NCI-H510A treated with DMSO at 0.1 percent for 48 hours (cell line): ENCODE measurements at places on chromosomes 7 and 10.

- no peak for DNase-seq
Measured at GRCh38 chr7:127890726-127891125, 140.5 kb downstream of the LRRC4 start.

GRCh38 chr7:130994378-130995115 is 260.5 kb upstream of the KLF14 start:
- no peak for DNase-seq

GRCh38 chr10:44947371-44948152 is 12.0 kb upstream of the RASSF4 start:
- DNase-seq: no peak

DNA sequence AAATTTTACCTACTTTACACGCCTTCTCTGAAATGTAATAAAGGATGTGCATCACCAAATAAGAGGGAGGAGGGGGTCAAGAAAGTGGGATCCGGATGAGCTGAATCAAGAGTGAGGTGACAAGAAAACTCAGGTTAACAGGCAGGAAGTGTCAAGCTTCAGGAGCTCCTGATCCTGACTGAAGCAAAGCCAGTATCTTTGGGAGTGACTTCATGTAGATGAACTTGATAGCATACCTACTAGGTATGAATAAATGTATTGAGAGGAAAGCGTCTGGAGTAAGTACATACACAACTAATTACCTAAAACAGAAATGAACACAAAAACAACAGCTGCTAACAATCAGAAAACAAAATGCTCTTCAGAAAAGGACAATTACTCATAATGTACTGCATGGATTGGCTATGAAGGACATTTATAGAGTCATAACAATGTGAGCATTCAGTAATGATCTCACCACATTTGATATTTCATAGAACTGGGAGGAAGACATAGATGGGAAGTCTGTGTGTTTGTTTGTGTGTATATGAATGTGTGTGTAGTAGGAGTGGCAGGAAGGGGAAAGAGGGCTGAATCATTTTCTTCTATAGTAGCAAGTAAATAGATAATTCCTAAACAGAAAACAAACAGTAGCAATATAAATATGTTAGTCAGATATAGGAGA is 29.4 kb downstream of the PRKG1 start:
- no peak for DNase-seq

DNA sequence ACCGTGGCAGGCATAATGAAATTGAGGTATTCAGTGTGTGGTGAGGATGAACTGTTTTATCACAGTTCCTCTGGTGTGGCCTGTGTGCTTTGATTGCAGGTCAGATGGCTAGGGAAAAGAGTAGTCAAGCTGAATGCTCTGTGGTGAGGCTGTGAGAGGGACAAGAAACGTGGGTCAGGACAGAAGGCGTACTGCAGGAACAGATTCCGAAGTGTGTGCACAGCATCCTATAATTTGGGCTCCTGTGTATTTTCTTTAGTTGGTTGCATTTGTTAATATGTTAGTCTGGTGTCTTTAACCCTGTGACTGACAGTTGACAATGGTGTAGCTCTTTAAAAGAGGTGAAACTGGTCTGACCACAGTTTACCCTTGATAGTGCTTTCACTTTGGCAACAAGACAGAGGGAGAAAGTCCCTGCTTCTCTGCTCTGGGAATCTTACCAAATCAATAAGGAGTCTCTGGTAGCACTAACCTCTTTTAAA is 76.5 kb downstream of the AUTS2 start:
- peak; percentile 62 for DNase-seq

GRCh38 chr7:9498303-9498702 is 1064.9 kb downstream of the NXPH1 start:
- DNase-seq: no peak

GRCh38 chr7:36370046-36370445 is 19.6 kb upstream of the ANLN start:
- no peak for DNase-seq

- DNase-seq: no peak
Measured at GRCh38 chr10:113047151-113047550, 97.1 kb downstream of the TCF7L2 start.

- DNase-seq: no peak
Measured at GRCh38 chr7:34807548-34808340, 149.7 kb downstream of the NPSR1 start.

- DNase-seq: no peak
Measured at GRCh38 chr10:108812296-108812695, 1111.0 kb downstream of the XPNPEP1 start.

- DNase-seq: no peak
Measured at GRCh38 chr7:134371536-134371935, 54.8 kb upstream of the SLC35B4 start.

DNA sequence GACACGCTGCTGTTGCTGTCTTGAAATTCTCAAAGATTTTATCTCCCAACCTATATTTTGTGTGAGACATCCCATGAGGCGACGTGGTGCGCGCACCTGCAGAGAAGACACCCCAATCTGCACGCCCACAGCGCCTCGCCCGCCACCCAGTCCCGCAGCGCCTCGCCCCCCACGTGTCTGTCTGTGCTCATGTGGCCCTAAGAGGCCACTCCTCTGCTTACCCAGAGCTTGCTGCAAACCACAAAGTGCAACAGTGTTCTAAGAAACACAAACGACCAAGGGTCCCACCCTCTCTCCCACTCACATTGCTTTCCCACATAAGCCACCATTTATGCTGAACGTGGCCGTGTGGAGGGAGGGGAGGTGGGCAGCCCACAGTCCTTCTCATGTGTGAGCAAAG is 287.2 kb downstream of the PTPRN2 start:
- DNase-seq: no peak

DNA sequence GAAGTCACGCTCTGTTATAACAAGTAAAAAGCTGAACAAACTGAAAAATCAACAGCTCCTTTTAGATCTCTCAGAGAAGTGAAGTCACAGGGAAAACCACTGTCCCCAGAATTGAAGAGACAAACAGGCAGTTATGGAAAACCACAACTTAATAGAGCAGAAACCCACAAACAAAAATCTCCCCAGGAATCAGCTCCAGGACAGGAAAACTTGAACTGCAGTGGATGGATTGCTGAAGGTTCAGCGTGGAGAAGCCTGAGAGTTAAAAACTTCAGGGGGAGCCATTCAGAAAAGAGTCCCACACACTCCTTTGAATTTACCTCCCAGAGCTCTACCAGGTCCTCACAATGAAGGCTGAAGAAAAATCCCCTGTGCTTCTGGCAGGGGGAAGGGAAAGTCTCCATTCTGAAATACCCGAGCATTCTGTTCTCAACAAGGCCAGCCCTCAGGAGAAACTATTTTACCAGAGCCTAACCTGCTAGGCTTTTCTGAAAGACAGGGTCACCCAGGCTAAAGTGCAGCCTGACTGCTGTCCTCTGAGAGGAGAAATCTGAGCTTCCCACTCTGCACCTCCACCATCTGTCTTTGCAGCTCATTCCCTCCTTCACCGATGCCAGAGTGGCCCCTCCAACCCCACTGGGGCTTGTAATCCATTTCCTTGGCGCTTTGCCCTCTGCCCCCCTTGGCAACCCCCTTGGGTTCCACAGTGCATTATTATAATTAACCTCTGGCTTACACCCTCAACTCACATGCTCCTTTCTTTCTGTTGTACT is 65.0 kb upstream of the CCNY start:
- no peak for DNase-seq
